Right renal cortex interstitium (tissue), 3 donors: ENCODE measurements at places on chromosomes 1 and 21. TPM values are rescaled to one million over a fixed set of nuclear protein-coding genes. Genes with fewer than 3 reads are reported as not detected.
A peak's percentile ranks its signal among the peaks of the same experiment; 100 is the strongest.

Gene CFAP74
- 0.57 TPM for polyA plus RNA-seq

Gene MR1
- 5.2 TPM for polyA plus RNA-seq

DNA sequence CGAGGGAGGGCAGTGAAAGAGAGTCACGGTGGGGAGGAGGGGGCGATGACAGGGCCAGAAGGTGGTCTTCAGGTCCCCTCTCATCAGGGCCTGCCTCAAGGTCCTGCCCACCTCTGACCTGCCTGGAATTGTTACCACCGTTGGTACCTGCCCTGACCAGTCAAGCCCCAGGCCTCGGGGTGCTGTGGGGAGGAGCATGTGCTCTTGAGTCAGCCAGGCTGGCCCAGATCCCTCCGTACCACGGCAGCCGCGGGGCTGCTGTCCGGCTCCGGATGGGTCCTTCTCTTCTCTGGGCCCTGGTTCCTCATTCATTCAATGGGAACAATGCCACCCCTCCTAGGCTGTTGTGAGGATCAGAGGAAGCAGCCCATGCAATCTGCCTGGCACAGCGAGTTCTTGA, 22.0 kb downstream of the SERINC2 start:
- DNase-seq: no peak

DNA sequence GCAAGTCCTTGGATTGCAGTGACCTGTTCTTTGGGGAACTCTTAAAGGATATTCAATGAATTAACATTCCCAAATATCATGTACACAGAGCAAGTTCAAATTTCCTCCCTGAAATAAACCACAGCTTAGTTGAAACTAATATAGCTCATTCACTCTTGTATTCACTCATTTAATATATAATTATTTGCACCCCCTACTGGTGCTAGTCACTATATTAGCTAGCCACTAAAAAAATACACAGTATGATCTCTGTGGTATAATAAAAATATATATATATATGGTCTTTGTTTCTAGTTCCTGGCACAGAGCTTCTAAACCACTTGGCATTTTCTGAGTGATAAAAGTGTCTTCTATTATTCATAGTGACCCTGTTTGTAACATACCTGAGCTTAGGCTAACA, 177.3 kb upstream of the LYPLAL1 start:
- no peak for DNase-seq

Gene FCRL2
- not detected for polyA plus RNA-seq

DNA sequence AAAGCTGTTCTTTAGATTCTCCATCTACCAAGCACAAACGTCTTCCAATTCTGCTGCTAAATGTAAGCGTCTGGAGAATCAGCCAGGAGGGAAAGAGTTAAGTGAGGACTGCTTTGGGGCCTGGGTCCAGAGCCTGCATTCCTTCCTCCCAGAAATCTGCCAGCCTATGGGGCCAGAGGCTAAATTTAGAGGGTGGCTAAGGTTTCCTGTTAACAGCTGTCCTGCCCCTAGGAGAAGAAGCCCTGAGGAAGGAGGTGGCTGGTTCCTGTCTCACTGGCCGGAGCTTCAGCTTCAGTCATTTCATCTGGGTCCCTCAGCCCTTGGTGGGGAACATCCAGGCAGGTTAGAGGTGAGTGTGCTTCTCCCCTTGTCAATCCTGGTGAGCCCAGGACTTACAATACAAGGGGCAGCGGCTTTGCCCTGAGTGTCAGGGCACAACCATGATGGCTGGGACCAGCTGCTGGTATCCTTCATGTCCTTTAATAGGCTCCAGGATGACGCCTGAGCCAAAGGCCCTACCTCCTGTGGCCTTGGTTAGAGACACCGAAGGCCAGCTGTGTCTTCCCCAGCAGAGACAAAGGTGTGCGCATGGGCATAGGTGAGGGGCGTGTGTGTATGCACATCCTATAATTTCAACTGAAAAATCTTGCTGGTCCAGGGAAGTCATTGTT, at the start of gene STYXL2:
Gene STYXL2 (plus strand): TSS at position 230 of the 671 bp plus-strand sequence. CDS start 775 bp downstream, outside the sequence.
- DNase-seq: no peak

DNA sequence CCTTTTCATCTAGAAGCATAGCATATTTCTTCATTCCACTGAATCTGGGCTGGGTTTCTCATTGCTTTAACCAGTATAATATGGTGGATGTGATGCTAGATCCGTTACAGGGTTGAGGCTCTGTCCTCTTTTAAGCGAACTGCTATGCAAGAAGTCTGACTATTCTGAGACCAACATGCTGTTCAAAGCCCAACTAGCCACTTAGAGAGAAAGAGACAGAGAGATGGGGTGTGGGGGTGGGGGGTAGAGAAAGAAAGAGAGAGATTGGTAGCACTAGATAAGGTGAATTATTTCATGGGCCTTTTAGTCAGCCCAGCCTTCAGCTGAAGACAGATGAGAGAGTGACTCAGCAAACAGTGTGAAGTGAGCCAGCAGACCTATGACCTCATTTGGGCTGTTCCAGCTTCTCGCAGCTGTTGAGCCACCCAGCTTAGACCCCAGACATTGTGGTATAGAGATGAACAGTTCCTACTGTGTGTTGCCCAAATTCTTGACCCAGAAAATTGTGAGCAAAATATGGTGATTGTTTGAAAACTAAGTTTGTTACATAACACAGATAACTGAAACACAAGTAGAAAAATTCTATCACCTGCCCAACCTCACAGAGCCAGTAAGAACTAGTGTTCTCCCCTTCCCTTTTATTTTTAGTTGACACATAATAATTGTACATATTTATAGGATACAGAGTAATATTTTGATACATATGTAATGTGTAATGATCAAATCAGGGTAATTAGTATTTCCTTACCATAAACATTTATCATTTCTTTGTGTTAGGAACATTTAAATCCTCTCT, 40.7 kb upstream of the PRKACB start:
- DNase-seq: no peak

Gene CNKSR1
- polyA plus RNA-seq: 9.0 TPM

DNA sequence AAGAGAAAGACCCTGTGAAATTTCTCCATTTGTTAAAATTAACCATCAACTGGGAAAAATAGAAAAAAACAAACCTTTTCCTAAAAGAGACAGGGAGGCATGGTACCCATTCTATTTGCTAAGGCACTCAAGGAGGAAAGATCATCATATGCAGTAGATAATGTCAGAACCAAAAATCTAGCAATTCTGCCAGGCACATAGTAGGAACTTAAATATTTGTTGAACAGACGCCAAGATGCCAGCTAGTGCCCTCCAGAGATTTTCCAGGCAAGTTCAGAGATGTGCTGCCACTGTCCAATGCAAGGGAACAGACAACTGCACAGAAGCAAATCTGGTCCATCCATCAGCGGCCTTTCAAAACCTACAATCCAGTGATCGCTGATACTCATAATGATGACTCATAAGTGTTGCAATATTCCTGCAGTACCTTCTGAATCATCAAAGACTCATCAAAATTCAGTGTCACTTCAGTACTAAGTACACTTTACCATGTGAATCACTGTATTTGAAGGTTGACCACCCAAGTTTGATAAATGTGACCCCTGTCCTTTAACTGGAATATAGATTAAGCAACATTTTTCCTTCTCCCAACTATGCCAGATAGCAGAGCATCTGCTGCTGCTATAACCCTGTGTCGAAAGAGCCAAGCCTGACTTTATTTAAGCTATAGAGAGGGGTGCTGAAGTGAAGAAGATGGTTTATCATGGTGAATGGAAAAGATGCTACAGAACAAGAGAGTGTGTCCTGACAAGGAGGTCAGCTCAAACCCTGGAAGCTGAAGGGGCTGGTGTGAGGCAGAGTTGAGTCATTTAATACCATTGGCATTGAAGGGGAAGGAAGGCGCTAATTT, 99.1 kb downstream of the MT1HL1 start:
- no peak for DNase-seq

Gene FLG2
- polyA plus RNA-seq: 0.07 TPM

GRCh38 chr1:81349194-81349965, 451.4 kb upstream of the ADGRL2 start:
- no peak for DNase-seq

DNA sequence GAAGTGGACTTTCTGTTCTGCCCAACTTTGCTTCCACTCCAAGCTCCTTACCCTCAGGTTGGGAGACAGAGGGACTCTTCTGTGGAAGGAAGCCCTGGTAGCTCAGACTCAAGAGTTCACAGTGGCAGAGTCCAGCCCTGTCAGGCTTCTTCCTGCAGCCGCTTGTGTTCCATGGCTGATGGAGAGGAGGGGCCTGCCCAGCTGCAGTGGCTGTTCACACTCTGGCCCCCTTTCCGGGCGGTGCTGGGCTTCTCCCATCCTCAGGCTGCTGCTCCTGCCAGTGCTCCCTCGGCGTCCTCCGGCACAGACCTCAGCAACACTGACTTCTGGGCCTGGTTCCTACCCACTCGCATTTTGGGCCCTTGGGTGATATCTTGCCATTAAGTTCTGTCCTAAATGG, 4.0 kb downstream of the KRTAP10-1 start:
- no peak for DNase-seq

DNA sequence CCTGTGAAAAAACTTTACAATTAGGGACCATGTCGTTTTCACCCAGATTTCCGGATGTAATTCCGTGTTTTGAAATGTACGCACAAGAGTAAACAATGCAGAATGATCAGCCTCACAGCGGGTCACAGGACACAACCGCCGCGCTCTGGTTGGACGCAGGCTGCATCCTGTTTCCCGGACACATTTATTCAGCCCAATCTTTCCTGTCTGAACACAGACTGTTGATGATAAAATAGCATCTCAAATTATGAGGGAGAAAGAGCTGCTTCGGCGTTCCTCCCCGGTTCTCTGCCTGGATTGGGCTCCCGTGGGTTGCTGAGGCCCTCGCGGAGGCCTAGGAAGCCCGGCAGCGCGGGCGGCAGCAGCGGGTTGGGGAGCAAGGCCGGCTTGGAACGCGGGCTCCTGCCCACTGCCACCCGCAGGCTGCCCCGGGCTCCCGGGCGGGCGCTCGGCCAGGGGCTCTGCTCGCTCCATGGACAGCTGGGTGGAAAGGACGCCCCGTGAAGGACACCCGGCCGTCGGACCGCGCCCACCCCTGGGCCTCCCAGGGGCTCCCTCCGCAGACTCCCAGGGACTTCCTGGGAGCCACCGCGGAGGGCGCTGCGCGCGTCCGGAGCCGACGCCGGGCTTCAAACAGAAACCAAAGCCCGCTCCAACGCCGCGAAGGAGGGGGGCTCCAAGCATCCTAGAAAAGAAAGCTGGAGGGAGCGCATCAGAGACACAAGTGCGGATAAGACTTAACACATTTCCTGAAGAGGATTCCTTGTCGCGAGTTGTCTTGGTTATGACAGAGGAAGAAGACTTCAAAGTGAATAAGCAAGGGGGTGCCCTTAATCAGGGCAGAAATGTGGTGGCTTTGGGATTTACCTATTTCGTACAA, 122.3 kb downstream of the ESRRG start:
- DNase-seq: peak; percentile 72

GRCh38 chr1:246052603-246053002, 454.5 kb downstream of the SMYD3 start:
- no peak for DNase-seq

DNA sequence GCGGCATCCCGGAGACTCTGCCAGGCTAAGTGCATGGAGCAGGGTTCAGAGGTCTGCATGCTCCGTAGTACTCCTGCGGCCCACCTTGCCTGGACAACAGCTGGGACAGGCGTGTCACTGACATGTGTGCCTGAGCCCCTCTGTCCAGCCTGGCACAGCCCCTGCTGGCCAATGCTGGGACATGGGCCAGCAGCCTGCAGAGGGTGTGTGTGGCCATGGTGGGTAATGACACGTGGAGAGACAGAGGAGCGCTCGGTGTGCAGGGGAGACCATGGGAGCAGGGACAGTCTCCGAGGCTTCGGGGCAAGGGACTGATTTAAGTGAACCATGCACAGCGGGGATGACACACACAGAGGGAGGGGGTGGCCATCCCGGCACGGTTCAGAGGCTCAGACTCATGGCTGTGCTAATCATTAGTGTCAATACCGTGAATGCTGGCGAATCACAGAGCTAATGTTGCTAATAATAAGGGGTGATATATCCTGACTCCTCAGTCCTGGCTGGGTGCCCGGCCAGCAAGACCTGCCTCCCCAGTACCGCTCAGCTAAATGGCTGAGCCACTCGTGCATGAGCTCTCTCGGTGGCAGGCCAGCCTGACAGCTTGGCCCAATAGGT, 41.5 kb downstream of the IGSF21 start:
- DNase-seq: no peak

DNA sequence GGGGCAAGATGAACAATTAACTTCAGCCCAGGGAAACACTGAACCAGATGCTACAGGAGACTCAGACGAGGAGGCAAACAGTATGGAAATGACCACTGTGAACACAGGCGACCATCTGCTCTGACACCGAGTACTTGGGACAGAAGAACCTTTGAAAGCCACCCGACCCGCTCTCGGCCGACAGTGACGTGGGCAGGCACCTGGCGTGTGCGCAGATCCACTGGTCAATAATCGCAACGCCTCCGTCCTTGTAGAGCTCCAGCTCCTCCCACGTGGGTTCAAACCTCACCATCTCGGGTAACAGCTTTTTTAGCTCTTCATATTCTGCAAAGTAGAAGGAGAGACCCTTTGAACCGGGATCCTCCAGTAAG, 20.3 kb downstream of the POFUT2 start:
- no peak for DNase-seq

Gene PDE4B
- polyA plus RNA-seq: 10.0 TPM

DNA sequence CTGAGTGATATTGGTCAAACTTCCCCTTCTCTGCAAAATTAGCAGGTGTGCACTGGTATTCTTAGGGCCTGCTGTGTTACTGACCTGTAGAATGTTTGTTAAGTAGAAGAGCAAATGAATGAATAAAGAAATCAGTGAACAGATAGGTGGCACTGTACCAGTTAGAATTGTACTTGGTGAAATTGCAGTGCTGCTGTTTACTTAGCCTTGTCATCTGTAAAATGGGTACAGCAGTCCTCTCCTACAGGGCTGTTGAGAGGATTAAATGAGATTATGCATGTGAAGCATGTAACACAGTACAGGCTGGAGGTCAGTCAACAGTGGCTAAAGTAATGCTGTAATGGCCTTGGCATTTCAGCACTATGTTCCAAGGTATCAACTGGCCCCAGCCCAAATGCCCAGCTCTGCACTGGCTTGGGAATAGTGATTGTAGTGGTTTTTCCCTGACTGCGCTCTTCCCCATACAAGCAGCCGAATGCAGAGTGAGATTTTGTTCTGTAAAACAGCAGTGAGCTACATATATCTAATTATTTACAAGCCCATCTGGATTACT, 10.5 kb downstream of the VANGL1 start:
- no peak for DNase-seq

GRCh38 chr1:1752636-1753606, 25.3 kb downstream of the NADK start:
- no peak for DNase-seq

GRCh38 chr1:147665521-147665920, 4.8 kb downstream of the ACP6 start:
- no peak for DNase-seq

Gene PADI2
- polyA plus RNA-seq: 2.6 TPM

DNA sequence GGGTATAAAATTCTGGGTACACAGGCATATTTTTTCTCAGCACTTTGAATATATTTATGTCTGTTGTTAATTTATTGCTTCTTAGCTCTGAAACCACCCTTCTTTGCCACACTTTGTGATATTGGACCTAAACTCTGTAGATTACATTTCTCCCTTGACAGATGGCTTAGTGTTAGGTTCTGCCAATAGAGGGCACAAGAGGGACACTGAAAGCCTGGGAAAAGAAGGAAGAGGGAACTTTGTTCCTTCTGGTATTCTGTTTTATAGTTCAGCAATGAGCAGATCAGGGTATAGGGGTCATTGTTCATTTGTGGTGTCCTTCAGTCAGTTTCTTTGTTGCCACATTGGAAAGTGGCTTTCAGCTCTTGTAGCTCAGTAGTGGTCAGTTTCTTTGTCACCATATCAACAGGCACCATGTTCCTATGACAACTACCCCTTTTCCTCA, 423.5 kb upstream of the PROX1 start:
- DNase-seq: no peak

Gene ASCL5
- polyA plus RNA-seq: 0.06 TPM

GRCh38 chr1:155070721-155071569, 7.4 kb downstream of the EFNA4 start:
- no peak for DNase-seq

Gene FCRLB
- polyA plus RNA-seq: 3.3 TPM
